Dermis microvascular lymphatic vessel endothelial cell (primary cell): ENCODE measurements at places on chromosomes 16 and 17.

DNA sequence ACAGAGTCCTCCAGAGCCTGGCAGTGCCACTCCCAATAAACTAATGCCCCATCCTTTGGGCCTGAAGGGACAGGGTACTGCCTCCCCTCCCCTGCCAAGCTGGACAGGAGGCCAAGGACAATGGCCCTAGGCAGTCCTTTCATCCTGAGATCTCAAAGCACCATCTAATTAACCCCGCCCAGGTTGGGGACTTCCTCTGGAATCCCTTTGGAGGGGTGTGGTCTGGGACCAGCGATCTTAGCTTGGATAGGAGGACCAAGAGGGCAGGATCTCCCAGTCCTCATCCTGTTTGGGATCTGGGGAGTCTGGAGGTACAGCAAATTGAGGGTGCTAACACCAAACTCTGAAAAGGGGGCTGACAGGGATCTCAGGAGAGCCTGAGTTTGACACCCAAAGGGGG, 18.2 kb upstream of the SP6 start:
- DNase-seq = no peak

DNA sequence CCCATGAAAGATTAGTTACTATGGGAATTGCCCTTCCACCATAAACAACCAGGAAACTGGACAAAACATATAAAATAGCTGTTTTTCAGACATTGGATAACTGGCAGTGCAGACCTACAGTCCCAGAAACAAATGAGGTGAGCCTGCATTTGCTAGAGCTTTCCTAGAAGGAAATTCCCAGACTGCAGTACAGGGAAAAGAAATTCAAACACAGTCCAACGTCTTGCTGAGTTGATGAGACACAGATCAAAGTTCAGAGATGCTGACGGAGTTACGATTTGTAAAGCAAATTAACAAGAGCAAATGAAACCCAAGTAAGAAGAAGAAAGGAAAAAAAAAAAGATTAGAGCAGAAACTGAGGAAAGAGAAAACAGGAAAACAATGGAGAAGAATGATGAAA, 41.3 kb upstream of the MNT start:
- DNase-seq = no peak

DNA sequence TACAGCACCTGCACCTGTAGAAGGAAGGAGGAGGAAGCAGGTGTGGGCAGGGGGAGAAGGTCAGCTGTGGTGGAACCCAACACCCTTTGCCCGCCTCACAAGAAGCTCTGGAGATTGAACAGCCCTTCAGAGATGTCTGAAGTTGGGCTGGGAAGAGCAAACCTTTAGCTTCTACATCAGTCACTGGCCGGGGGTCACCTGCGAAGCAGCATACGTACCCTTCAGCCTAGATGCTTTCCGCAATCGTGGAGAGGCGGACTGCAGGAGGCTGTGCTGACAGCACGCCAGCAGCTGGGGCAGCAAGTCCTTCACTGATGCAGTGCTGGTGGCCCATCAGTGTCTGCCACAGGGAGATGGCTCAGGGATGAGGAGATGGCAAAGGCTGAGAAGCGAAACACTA, 5.2 kb upstream of the HS3ST3B1 start:
- no peak for DNase-seq

DNA sequence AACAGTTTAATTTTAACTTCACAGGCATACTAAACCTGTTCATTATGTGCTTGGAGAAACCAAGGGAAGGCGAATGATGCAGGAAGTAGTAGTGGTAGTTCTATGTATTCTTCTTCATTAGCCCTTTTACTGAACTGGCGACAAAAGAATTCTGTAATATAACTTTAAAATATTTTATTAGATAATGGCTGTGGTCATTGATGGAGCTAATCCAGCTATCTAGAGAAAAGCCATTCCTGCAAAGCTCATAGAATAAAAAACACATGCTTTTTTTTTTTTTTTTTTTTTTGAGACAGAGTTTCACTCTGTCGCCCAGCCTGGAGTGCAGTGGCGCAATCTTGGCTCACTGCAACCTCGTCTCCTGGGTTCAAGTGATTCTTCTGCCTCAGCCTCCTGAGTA, 23.5 kb downstream of the TANC2 start:
- DNase-seq = no peak

GRCh38 chr17:82655038-82655479, 6.8 kb upstream of the WDR45B start:
- DNase-seq = no peak

DNA sequence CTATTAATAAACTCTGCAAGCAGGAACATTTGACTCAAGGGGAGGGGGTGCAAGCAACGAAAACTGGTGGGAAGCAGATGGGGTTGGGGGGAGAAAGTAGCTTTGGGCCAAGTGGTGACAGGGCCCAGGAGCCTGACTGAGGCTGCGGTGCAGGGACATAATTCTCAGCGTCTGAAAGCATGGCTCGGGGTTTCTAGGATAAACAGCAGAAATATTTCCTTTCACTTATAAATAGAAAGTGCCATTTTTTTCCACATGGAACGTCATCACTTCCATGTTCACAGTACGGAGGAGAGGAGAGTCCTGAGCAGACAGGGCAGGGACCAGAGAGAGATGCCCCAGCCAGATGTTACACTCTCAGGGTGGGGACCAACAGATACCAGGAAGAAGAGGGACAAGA, 197.1 kb downstream of the ZFHX3 start:
- DNase-seq = peak; percentile 76

GRCh38 chr16:76214856-76215255, 62.3 kb upstream of the CNTNAP4 start:
- no peak for DNase-seq

DNA sequence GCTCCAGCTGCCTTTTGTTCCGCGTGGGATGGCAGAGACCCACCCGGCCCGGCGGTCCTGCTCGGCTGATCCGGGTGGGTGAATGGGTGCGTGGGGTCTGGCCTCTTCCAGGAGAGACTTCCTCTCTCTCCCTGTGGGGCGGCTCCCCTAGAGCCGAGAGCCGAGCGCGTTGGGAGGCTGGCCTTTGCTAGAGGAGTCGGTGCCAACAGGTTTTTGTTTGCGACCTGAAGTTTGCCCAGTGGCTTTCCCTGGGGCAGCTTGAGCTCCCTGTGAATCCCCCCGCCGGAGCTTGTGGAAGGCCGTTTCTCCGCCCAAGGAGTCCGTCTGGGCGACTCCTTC, 970 bp downstream of the EPN2 start:
- DNase-seq = no peak

DNA sequence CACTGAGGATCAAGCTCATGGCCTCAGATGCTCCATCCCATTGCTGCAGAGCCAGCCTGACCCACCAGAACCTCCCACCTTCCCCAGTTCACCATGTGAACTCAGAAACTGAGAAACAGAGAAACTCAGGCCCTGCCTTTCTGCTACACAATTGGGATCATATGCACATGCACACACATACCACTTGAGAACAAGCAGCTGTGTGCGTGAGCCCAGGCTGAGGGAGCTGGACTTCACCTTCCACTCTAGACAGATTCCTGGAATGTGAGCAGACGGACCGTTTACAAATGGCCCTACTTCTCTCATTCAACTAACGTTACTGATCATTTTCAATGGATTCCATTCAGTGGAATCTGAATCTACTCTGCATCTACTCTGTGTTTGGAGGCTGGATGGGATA, 1.7 kb upstream of the SPEM2 start:
- no peak for DNase-seq

DNA sequence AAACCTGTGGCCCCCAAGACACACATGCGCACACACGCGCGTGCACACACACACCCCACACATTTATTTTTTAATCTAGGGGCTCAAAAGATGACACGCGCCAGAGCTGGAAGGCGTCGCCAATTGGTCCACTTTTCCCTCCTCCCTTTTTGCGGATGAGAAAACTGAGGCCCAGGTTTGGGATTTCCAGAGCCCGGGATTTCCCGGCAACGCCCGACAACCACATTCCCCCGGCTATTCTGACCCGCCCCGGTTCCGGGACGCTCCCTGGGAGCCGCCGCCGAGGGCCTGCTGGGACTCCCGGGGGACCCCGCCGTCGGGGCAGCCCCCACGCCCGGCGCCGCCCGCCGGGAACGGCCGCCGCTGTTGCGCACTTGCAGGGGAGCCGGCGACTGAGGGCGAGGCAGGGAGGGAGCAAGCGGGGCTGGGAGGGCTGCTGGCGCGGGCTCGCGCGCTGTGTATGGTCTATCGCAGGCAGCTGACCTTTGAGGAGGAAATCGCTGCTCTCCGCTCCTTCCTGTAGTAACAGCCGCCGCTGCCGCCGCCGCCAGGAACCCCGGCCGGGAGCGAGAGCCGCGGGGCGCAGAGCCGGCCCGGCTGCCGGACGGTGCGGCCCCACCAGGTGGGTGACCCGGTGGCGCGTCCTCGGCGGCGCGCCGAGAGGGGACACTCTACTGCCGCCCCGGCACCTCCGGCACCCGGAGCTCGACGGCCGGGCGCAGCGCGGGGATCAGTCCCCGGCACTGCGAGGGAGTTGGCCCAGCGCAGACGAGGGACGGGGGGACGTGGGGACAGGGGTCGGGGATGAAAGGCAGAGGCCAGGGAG, at the start of gene STAT5A:
Gene STAT5A, plus strand, starts transcription at position 522 of the 826 bp plus-strand sequence. CDS start 914 bp downstream, outside the sequence.
- DNase-seq = peak; percentile 88

DNA sequence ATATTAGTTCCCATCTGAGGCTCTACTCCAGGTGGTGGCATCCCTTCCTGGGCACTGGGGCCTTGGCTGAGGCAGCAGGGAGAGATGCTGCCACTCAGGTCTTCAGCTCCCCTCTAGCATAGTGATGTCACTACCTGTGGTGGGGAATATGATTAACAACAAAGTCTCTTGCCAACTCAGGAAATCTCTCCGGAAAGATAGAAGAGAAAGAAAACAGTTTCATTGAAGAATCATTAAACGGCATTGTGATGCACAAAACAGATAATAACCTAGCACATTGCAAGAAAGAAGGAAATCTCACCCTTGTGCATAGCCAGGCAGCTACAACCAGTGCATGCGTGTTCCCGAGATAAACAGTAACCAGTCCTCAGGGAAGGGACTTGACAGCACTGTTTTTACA, 12.2 kb upstream of the ZNF267 start:
- peak; percentile 47 for DNase-seq

- no peak for DNase-seq
Observed at GRCh38 chr16:58249388-58249779, 45.4 kb downstream of the PRSS54 start.

- no peak for DNase-seq
Observed at GRCh38 chr17:82931699-82932517, 92.1 kb upstream of the ZNF750 start.

GRCh38 chr16:15610369-15610871, 32.5 kb downstream of the MARF1 start:
- no peak for DNase-seq

DNA sequence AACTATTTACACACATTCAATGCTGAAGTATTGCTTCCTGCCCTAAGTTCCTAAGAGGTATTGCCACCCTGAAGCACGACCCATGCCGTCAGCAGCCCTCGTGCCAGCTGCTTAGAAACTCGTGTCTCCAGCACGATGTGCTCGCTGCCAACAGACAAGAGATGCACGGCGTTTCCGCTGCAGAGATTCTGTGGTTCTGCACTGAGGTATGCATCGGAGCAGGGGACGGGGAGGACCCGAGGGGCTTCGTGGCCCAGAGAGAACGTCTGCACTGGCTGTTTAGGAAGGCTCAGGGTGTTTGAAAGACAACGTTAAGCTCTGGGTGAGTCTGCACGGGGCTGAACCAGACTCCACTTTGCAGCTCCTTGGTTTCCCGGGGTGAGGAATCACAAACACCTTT, 82.7 kb upstream of the CREBBP start:
- DNase-seq = no peak

GRCh38 chr17:52030052-52030451, 128.5 kb downstream of the CA10 start:
- no peak for DNase-seq

DNA sequence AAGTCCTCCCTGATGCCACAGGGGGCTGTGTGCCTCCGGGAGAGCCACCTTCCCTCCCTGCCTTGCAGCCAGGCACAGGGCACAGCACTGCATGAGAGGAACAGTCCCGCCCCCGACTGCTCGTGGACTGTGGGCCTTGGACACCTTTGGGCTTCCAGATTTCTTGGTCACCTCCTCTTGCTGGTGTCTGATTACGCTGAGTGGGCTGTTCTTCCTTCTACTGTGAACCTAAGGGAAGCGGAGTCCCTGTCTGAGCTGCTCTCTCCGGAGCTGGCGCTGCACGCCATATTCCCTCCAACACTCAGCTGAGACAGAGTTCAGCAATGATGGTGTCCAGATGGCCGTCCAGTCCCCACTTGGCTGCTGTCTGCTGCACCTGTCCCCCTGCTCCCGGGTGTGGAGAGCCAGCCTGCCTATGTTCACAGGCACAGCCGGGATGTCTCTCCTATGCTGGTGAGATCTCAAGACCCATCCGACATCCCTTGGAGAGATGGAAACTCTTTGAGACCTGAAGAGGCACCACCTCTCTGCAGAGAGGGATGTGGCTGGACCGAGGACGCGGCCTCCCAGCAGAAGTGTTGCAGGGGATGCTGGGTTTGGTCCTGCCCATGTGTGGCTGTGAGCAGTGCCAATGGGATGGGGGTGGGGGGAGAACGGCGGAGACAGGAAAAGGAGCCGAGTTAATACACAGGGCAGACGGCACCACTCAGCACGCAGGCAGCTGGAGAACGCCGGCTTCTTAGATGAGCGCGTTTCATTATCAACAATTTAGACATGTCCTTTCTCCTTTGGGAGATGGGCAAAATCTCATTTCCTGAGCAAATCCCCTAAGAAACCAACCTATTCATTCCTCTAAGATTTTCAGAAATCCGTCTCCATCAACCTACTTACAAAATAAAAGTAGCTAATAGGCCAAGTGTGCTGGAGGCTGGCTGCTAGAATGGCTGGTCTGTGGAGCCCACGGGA, 171.9 kb downstream of the ENGASE start:
- no peak for DNase-seq

GRCh38 chr16:1458977-1459341, 14.6 kb upstream of the CCDC154 start:
- no peak for DNase-seq

DNA sequence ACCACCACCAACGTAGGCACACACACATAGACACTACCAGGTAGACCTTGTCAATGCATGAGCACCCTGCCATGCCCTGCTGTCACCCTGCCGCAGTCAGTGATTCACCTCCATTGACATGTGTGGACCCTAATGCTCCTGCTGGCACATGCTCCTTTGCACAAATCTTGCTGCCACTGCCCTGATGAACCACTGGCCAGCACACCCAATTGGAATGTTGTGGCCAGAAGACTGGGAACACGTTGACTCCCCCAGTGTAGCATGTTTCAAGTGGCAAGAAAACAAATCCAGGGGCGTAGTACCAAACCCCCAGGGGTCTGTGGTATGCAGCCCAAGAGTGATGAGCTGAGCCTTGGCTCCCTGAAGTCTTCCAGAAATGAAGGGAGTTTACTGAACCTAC, 486.4 kb upstream of the KIF2B start:
- no peak for DNase-seq

GRCh38 chr16:77788181-77789084, at the start of gene VAT1L:
Gene VAT1L, plus strand, starts transcription at chr16:77788564. Its CDS starts 119 bp downstream, at chr16:77788683.
- DNase-seq = peak; percentile 53

DNA sequence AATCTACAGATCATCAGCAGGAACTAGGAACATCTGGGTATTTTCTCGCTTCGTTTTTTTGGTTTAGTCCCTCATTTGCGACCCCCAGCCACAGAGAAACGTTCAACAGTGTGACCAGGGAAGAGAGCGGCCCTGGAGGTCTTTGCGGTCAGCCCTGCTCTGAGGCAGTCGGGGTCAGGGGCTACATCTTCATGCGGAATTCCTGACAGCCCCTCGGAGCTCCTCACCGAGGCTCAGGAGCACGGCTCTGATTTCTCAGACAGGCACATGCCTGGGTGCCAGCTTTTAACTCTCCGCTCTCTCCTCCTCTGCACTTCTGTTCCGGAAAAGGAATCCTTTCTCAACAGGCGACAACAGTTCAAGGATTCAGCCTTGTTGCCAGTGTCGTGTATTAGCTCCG, 8.0 kb upstream of the WDR45B start:
- DNase-seq = no peak

GRCh38 chr16:89044418-89045180, 49.1 kb upstream of the ACSF3 start:
- DNase-seq = no peak

GRCh38 chr16:49776734-49777133, 79.2 kb downstream of the ZNF423 start:
- no peak for DNase-seq
